ENCODE measurements at places on chromosomes 3 and 15.
A peak's percentile ranks its signal among the peaks of the same experiment; 100 is the strongest.

DNA sequence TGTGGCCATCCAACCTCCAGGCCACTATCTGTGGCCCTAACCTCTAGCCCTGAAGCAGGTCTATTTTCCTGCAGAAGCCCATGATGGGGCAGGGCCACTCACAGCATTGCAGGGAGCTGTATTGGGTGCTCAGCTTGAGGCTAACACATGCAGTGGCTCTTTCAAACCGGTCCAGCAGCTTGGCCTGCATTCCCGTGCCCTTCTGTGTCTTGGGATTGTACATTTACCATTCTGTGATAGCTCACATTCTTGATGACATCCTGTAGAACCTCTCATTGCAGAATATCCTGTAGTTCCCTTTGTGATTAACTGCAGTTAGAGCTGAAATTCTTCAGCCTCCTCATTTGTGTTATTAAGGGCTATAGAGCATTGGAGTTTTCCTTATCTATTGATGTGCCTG, 60.8 kb upstream of the ANKRD34C start:
- DNase-seq = no peak

- no peak for DNase-seq
Observed at GRCh38 chr3:112736805-112737566, 96.0 kb upstream of the CCDC80 start.

GRCh38 chr15:98503970-98504369, 144.4 kb upstream of the IGF1R start:
- DNase-seq = no peak

DNA sequence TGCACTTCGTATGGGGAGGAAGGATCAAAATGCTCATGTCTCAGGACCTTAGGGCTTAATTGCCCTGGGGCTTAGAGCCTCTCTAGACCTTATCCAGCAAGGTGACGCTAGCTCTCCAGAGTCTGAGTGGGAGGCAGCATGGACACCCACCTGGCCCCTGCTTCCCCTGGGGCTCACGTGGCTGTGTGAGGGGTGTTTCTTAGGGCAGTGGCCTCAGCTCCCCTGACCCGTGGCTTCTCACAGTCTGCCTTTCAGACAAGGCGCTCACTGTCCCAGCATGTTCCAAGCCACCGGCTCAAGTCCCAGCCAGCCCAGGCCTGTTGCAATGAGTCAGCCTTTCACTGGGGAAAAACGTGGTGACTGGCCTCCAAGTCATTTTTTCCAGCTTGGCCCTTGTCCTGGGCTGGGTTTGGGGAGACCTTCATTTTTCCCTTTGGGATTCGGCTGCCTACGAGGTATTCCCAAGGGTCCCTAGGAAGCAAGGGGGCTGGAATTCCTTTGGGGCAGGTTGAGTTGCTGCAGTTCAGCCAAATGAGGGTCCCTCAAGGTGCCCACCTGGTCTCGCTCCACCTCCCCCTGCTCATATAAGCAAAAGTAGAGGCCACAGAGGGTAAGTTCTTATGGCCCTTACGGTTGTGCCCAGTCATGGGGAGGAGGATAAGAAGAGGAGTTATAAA, 15.7 kb downstream of the BHLHE40 start:
- DNase-seq = peak; percentile 53

- DNase-seq = peak; percentile 92
Observed at GRCh38 chr3:42443819-42444436, 33.5 kb upstream of the LYZL4 start.

DNA sequence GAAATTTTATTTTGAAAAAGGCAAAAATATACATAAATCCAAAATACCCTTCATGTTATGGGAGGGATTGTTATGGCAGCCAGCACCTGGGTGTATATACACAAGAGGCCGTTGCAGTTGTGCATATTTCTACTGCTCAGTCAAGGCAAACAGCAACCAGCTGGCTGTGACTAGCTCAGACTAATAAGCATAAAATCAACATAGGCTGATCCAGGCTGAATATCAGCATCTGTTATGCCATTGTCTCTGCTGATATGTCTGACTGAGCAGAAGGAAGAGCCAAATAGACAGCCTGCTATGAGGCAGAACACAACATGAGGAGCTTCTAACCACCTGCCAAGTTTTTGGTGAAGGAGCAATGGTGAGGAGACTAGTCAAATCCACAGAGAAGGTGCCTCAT, 457.5 kb upstream of the ALCAM start:
- no peak for DNase-seq

DNA sequence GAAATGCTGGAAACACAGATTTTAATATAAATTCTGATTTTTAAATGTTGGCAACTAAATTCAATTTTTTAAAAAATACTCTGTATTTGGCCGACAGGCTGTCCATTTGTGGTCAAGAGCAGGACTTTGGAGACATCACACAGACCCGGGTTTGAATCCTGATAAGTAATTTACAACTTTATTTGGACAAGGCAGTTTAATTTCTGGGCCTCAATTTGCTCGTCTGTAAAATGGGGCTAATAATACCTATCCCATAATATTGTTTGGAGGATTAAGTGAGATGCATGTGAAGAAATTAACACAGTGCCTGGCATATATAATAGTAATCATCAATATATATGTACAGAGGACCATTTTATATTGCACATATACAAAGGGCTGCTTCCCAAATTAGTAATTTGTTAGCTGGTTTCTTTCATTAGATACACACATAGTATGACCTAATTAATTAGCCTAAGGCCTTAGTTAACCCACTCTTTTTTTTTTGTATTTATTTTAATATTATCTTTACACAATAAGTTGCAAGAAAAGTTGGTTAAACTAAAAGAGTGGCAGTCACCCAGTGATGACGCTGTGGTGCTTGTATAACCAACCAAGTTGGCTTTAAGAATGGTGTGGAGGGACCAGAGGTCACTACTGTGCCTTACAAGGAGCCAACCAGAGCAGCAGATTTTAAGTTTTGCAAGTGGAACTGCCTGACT, 665 bp downstream of the PIGB start:
- no peak for DNase-seq

- no peak for DNase-seq
Observed at GRCh38 chr3:184218814-184219213, 10.6 kb upstream of the VWA5B2 start.

- no peak for DNase-seq
Observed at GRCh38 chr3:36786921-36787890, 22.9 kb upstream of the DCLK3 start.

DNA sequence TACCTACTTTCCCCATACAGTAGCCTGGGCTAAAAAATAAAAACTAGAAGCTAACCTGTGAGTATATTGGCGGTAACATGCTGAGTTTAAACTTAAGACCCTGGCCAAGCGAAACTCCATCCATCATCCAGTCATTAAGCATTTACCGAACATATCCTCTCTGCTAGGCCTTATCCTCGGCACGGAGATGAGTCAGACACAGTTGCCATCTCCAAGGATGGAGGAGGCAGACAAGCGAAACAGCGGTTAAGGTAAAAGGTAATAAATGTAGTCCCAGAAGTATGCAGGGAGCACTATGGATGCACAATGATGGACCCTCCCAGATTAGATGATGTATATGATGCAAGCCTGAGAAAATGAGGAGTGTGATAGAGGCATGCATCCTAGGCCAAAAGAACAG, 143.6 kb downstream of the RYR3 start:
- no peak for DNase-seq

DNA sequence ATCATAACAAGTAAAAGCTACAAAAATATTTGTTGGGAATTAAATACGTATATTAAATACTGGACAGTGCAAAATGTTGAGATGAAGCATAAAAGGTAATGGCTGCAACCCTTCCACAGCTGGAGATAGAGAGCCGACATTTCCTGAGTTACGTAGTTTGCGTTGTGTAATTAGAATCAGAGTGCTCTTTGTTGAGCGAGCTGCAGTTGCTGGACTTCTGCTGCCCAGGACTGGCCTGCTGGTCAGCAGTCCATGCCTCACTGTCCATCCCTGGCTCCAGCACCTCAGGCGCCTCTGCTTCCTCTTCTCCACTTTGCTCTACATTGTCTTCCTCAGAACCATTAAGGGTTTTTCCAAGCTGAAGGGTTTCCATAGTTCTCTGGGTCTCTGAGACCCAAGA, 28.4 kb upstream of the SHC4 start:
- DNase-seq = no peak

DNA sequence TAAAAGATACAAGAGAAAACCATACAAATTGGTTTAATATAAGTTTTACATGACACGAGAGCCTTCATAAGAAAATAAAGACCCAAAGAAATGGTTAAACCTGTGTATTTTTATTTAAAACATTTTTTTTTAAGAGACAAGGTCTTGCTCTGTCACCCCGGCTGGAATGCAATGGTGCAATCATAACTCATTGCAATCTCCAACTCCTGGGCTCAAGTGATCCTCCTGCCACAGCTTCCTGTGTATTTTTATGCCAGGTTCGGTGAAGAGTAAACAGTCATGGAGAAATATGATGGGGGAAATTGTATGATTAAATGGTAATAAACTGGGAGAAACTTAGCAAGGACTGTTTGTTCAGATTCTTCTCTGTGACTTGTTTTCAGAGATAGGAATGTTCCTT, 441.0 kb downstream of the TUSC7 start:
- no peak for DNase-seq

DNA sequence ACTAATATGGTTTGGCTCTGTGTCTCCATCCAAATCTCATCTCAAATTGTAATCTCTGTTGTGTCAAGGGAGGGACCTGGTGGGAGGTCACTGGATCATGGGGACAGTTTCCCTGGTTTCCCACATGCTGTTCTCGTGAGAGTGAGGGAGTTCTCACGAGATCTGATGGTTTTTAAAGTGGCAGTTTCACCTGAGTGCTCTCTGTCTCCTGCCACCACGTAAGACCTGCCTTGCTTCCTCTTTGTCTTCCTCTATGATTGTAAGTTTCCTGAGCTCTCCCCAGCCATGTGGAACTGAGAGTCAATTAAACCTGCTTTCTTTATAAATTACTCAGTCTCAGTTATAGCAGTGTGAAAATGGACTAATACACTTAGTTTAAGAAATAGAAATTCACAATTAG, 228.9 kb downstream of the CD47 start:
- DNase-seq = no peak

- DNase-seq = no peak
Observed at GRCh38 chr3:66484106-66484844, 16.5 kb downstream of the LRIG1 start.

GRCh38 chr3:145623349-145623748, 537.6 kb downstream of the PLOD2 start:
- DNase-seq = no peak

DNA sequence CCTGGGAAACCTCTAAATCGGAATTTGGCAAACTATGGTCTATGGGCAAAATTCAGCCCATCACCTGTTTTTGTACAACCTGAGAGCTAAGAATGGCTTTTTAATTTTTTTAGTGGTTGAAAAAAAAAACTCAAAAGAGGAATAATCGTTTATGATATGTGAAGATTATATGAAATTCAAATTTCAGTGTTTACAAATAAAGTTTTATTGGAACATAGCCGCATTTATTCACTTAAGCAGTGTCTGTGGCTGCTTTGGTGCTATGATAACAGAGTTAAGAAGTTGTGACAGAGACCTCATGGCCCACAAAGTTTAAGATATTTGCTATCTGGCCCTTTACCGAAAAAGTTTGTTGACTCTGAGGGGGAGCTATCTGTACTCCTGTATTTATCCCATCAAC, 36.4 kb upstream of the LACTB start:
- DNase-seq = no peak

GRCh38 chr3:193095366-193095765, 145.7 kb upstream of the PLAAT1 start:
- no peak for DNase-seq

DNA sequence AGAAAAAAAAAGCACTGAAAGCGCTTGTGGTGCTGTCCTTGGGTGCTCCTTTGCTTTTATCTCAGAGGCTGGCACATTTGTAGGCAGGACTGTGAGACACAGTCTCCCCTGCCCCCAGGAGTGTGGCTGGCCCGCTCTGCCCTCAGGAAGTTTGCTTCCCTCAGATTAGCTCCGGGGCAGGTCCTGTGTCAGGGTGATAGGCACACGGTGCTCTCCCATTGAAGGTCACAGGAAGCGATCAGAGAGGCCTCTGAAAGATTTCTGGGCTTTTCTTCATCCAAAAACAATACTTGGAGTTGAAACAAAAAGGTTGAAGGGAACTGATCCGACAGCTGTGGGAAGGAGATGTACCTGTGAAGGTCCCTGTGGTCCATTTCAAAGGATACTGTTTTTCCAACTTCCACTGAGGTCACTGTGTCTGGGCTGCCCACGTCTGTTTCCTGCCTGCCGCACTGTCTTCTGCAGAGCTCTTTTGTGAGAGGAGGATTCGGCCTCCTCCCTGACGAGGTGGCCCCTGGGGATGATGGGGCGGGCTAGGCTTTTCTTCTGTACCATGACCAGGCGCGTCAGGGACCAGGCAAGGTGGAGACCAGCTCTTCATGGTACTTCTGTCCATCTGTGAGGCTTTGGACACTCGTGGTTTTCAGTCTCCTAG, 330.5 kb upstream of the CTDSPL start:
- DNase-seq = no peak

DNA sequence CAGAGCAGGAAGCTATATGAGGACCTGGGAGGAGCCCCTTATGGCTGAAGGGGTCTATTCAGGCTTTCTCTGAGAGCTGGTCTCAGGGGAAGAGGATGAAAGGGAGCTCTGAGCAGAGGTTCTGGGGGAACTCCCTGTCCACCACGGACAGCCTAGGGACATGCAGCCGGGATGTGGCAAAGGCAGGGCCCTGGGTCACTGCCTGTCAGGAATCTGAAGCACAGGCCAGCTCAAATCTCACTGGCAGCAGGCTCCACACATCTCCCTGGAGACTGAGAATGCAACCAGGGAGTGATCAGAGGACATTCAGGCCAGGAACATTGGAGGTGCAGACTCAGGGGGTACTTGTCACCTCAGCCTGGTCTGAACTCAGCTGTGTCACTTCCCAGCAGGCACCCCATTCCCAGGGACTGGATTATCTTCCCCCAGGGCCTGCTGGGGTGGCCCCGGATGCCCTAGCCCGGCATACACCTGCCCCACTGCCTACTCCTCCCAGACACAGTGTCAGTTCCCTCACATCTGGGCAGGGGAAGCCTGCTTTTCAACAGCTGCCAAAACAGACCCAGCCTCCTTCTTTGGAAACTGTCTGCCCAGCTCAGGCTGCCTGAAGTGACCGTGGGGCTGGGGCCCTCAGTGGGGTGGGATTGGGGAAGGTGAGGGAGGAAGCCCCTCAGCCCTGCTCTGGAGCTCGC, 18.3 kb upstream of the SEMA3F start:
- no peak for DNase-seq

DNA sequence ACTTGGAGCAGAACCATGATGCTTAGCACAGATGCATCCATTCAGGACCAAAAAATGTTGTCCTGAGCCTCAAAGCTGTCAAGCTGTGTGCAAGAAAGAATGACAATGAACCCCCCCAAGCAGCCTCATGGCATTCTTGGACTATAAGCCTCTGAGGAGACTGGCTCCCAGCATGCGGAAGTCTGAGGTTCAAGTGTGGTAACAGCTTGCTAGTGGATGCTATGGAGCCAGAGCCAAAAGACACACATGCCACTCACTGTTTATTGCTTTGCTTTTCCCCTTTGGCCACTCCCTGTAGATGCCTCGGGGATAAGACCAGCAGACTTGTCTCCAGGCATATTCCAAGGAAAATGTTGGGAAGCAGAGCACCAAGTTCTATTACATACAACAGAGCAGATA, 38.2 kb upstream of the SNRK start:
- DNase-seq = no peak

- DNase-seq = no peak
Observed at GRCh38 chr3:37183375-37183831, 9.0 kb upstream of the LRRFIP2 start.

Data from ecto neural progenitor cell (in vitro differentiated cells).